ENCODE measurements at places on chromosomes 1 and 21.

GRCh38 chr1:22089787-22090186, 37.3 kb downstream of the CDC42 start:
- no peak for DNase-seq

DNA sequence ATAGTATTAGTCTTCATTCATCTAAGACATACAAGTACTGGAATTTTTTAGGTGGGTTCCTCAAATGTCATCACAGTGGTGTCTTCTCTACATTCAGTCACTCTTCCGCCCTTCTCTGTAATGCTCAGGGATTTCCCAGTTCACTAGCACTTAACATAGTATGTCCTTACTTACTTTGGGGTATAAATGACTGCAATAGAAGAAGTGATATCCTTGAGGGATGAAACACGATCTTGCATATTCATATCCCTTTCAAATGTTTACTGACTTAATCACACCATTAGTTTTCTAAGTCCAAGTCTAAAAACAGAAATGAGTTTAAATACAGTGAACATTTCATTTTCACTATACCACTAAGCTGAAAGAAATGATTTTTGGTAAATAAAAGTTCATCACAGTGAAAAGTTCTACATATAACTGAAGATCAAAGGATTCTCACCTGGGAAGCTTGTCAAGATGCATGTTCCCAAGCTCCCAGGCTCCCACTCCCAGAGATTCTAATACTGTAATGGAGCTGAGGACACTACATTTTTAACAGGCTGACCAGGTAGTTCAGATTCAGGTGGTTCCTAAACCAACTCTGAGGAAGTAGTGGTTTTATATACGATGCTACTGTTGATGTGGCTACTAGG, 29.7 kb downstream of the MRPL39 start:
- no peak for DNase-seq

GRCh38 chr1:220300442-220301121, 28.3 kb upstream of the RAB3GAP2 start:
- no peak for DNase-seq

DNA sequence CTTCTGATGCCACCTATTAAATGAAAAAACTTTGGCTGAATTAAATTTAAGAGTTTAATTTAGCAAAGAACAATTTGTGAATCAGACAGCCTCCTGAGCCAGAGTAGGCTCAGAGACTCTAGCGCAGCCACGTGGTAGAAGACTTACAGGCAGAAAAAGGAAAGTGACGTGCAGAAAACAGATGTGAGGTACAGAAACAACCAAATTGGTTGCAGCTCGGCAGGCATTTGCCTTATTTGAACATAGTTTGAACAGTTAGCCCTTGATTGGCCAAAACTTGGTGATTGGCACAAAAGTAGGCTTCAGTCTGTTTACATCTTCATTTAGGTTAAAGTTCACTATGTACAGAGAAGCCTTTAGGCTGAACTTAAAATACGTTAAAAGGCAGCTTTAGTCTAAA, 22.9 kb downstream of the TCP10L start:
- no peak for DNase-seq

DNA sequence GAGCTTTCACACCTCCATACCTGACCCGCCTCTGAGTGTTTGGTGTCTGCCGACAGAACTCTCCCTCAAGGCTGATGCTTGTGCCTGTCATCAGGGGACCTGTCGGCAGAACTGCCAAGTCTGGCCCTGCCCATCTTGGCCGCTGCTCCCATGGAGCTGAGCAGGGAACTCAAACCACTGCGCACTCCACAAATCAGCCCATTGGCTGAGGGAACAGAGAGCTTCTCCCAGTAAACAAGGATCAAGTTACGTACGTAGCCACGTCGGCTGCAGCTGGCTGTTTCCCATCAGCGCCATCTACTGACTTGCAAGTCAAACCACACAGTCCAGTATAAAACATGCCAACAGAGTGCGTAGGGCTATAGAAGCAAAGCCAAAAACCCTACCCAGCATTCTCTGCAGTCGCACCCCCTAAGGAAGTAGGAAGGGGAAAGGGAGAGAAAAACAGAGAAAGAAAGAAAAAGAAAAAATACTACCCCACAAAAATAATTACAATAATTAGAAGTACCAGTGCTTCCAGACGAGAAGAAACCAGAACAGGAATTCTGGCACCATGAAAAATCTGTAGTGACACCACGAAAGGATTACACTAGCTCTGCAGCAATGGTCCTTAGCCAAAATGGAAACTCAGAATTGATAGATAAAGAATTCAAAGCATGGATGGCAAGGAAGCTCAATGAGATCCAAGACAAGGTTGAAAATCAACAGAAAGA, 13.1 kb downstream of the KRTAP13-1 start:
- no peak for DNase-seq

- DNase-seq, result no peak
Measured at GRCh38 chr1:51568231-51568935, 48.5 kb upstream of the OSBPL9 start.

- DNase-seq, result no peak
Measured at GRCh38 chr1:940107-941014, 16.6 kb downstream of the SAMD11 start.

- peak; percentile 42 for DNase-seq
Measured at GRCh38 chr1:234597894-234598293, 12.1 kb downstream of the IRF2BP2 start.

- no peak for DNase-seq
Measured at GRCh38 chr1:185984113-185984836, 250.1 kb downstream of the HMCN1 start.

GRCh38 chr1:246788895-246789338, 64.7 kb downstream of the SCCPDH start:
- no peak for DNase-seq

DNA sequence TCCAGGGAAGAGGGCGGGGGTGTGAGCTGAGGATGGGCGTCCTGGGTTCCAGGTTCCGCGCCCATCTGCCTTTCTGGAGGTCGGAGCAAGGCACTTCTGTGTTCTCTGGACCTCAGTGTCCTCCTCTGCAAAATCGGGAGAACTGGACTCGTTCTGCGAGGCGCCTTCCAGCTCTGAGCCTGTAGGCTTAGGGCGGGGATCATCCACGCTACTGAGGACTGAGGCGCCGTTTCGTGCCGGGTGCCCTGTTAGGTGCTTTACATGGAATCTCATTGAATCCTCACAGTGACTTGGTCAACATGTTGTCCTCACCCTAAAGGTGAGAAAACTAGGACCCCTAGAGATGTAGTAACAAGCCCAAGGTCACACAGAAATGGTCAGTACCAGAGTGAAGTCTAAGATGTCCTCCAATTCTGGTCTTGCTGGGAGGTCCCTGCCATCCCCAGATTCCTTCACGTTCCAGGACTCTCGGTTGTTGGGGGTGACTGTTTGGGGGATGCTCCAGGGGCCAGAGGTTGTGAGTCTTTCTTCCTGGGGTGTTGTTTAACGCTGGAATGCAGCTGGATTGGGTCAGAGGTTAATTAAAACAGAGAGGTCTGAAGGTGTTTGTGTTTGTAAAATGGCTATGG, 677 bp downstream of the PRKAA2 start:
- DNase-seq, result no peak

GRCh38 chr1:8789314-8790214, 27.9 kb downstream of the RERE start:
- no peak for DNase-seq

GRCh38 chr21:46662367-46662654, 26.8 kb downstream of the PRMT2 start:
- DNase-seq, result no peak

- no peak for DNase-seq
Measured at GRCh38 chr1:217471403-217471802, 159.5 kb downstream of the GPATCH2 start.

- no peak for DNase-seq
Measured at GRCh38 chr1:156233426-156234127, 8.4 kb upstream of the BGLAP start.

- no peak for DNase-seq
Measured at GRCh38 chr1:230270185-230270558, 156.0 kb downstream of the PGBD5 start.

GRCh38 chr1:84297546-84298244, 3.8 kb upstream of the SAMD13 start:
- DNase-seq, result no peak

- DNase-seq, result peak; percentile 29
Measured at GRCh38 chr1:181936768-181937581, 124.5 kb downstream of the ZNF648 start.

GRCh38 chr1:91672601-91673161, 172.0 kb downstream of the CDC7 start:
- peak; percentile 12 for DNase-seq

DNA sequence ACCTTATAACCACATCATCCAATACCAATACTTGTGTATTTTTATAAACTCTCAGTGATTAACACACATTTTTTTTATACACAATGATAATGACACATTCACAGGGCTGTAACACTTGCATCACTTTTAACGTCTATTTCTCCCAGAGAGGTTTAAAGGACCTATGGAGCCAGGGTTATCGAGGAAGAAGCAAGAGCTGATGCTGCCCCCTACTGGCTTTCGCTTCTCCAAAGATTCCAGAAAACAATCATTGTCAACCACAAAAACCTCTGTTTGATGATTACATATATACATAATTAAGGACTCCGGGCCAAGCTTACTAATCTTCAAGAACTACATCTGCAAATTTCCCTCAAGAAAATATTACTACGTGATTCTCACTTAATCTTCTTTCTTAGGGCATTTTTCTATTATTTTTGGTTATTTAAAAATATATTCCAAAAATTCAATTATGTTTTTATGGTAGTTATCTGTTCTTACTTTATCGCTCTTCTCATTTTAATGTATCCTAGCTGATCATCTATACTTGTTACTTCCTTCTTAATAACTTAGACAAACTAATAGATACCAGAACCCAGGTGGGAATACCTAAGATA, 214.5 kb downstream of the VAV3 start:
- peak; percentile 34 for DNase-seq

DNA sequence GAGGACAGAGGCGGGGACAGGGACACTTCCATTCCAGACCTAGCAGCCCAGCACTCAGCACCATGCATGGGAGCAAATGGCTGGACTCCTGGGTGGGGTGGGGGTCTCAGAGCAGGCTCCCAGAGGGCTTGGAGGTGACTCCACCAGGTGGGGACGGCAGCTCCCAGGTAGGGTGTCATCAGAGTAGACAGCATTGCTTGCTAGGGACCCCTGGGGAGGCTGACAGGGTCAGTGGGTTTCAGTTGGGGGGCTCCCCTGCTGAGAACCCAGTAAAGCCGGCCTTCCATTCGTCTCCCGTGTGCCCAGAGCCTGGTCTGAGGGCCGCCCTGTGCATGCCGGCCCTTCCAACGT, 4.8 kb upstream of the GJC2 start:
- no peak for DNase-seq

DNA sequence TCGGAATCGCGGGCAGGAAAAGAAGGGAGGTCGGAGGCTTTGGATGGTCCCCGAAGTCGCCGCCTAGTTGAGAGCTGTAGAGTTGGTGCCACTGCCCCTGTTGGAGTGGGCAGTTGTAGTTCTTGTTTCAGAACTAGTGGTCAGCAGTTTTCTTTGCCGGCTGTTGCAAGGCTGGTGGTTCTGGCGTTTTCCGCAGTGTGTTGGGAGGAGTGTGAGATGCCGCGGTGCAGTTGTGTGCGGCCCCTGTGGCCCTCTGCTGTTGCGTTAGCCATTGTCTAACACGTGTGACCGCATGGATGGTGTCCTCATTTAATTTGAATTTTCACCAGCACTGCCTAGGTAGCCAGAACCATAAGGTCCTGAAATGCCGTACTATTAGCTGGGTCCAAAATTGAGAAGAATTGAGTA, 1.4 kb downstream of the ARF1 start:
- DNase-seq, result no peak

- DNase-seq, result no peak
Measured at GRCh38 chr1:192866241-192866868, 57.5 kb downstream of the RGS2 start.

GRCh38 chr21:30769724-30770431, 14.7 kb upstream of the KRTAP21-1 start:
- no peak for DNase-seq

GRCh38 chr21:37603129-37603528, 236.6 kb downstream of the DYRK1A start:
- DNase-seq, result no peak

- no peak for DNase-seq
Measured at GRCh38 chr1:36166136-36166535, 10.2 kb downstream of the MAP7D1 start.

DNA sequence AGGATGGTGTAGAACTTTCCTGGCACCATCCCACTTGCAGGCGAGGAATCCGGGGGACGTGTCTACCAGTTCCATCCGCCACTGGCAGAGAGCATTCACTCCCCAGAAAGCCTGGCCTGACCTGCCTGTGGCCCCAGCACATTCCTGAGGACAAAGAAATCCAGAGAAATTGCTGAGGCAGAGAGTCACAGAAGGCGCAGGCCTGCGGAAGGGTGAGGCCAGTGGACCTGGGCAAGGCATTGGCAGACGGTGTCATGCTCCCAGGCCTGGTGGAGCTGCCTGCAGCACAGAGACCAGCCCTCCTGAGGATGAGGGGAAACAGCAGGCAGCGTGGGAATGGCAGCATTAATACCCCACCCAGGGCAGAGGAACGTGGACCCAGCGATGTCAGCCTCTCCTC, 81.2 kb upstream of the F3 start:
- no peak for DNase-seq

GRCh38 chr1:74571891-74572290, 59.5 kb upstream of the LRRC53 start:
- DNase-seq, result no peak

GRCh38 chr1:200890818-200891773, 3.6 kb upstream of the INAVA start:
- DNase-seq, result no peak

- DNase-seq, result no peak
Measured at GRCh38 chr1:110444561-110444960, 6.4 kb upstream of the PROK1 start.

GRCh38 chr1:59355361-59355760, 58.5 kb downstream of the FGGY start:
- no peak for DNase-seq

DNA sequence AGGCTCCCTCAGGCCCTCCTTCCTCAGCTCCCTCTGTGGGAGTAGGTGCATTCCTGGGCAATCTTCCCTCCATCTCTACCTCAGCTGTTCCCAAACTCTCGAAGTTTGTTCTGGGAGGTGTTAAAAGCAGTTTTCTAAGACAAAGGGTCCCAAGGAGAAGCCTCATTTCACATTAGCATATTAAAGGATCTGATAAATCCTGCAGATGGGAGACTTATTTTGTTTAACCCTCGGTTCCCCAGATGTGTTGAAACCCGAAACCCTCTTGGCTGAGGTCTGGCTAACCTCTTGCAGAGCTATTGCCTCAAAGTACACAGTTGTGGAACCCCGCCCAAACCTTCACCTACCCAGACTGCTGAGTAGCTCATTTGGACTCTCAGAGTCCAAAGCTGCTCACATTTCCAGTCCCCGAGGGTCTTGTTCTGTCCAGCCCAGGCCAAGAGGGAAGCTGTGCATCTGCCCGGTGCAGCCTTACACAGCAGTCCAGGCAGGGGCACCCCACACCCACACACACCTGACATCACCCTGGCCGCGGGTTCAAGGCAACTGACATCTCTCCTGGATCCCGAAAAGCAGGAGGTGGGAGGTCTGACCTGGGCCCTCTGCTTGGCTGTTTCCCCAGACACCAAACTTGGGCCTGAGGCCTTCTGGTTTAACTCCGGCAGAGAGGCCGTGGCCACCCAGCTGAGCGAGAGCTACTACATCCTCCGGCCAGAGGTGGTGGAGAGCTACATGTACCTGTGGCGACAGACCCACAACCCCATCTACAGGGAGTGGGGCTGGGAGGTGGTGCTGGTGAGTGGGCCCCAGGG, 19.5 kb upstream of the SELENON start:
- DNase-seq, result no peak

GRCh38 chr1:158037866-158038359, 44.5 kb downstream of the KIRREL1 start:
- DNase-seq, result no peak
